Ureter (tissue), 1 donor: ENCODE measurements at places on chromosomes 4 and X.

- no peak for DNase-seq
These were observed 389.9 kb upstream of the EMCN start for GRCh38 chr4:100907465-100908454.

GRCh38 chr4:150130933-150131332 is 52.7 kb downstream of the DCLK2 start:
- DNase-seq, result no peak

GRCh38 chr4:130147641-130148040 is 1051.7 kb downstream of the C4orf33 start:
- DNase-seq, result no peak

- DNase-seq, result no peak
These were observed 837 bp downstream of the DCHS2 start for GRCh38 chr4:154490583-154491340.

GRCh38 chrX:104621781-104622180 is 55.8 kb downstream of the IL1RAPL2 start:
- no peak for DNase-seq
